ENCODE measurements at places on chromosomes 1 and 21. TPM values are rescaled to one million over a fixed set of nuclear protein-coding genes. Genes with fewer than 3 reads are reported as not detected.

CACNA1E gene
- total RNA-seq: not detected

TRIM58 gene
- total RNA-seq: 0.50 TPM

SEMA6C gene
- total RNA-seq: 3.0 TPM

NECTIN4 gene
- 0.09 TPM for total RNA-seq

GPR25 gene
- 2.1 TPM for total RNA-seq

Data from natural killer cell (primary cell).